ENCODE measurements at places on chromosomes 2 and 18.

GRCh38 chr2:56531668-56532420 lies 348.1 kb downstream of the CCDC85A start:
- peak; percentile 80 for DNase-seq

DNA sequence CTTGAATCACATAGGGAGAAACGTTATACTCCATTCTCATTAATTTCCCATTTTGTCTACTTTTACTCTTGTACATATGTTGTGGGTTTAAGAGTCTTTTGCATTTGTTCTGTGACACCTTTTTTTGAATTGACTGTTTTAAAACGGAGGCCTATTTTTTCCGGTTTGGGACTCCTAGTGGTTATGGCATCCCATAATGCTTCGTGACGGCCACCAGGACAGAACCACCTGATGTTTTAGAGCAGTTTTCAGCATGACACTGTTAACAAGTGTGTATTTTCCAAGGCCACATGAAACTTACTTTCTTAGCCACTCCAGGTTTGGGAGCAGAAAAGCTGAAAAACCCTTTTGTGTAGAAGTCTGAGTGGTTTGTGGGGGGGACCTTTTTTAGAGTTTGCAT lies 8.4 kb downstream of the SOX11 start:
- DNase-seq, result no peak

- DNase-seq, result peak; percentile 32
Measured at GRCh38 chr2:154402213-154402612, 296.3 kb upstream of the KCNJ3 start.

DNA sequence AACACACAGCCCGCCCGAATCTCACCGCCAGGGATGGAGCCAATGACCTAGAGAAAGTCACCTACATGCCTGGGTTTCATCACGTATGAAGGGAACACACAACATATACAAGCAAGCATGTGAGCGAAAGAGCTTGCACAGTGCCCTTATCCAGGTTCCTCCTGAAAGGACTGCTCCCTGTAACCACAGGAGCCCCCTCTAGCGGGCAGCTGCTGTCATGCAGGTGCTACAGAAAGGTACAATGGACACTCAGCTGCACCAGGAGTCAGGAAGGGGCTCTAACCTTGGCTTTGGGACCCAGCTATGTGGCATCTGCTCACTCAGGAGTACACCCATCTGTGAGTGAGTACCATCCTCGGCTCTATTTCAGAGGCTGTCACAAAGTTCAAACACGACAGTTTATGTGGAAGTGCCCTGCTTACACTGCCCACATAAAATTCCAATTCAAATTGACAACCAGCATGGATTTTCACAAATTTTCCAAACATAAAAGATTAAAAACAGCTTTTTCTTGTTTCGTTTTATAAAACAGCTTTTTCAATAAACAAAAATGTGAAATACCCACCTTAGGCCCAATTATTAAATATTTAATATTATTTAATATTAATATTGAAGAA lies 3.5 kb downstream of the NDUFA10 start:
- peak; percentile 72 for DNase-seq

- DNase-seq, result no peak
Measured at GRCh38 chr18:46301571-46301970, 197.4 kb downstream of the HAUS1 start.

DNA sequence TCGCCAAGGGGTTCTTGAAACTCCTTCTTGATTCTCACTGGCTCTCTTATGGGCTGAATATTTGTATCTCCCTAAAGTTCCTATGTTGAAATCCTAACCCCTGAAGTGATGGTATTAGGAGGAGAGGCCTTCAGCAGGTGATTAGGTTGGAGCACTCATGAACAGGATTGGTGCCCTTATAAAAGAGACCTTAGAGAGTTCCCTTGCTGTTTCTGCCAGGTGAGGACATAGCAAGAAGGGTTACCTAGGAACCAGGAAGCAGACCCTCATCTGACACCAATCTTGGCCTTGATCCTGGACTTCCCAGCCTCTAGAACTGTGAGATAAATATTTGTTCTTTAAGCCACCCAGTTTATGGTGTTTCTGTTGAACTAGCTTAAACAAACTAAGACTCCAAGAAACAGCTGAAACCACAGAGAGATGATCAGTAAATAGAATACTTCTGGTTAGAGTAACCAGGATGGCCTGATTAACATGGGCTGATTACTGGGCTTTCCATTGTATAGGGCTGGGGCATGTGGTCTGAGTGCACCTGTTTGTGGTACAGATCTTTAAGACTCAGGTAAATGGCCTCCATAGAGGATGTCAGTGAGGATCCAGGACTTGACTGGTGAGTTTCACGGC lies 7.7 kb upstream of the CDC42EP3 start:
- no peak for DNase-seq

GRCh38 chr2:68225119-68225632 lies 27.2 kb downstream of the PPP3R1 start:
- peak; percentile 39 for DNase-seq

- DNase-seq, result no peak
Measured at GRCh38 chr2:22375096-22375495, 1009.9 kb upstream of the KLHL29 start.

DNA sequence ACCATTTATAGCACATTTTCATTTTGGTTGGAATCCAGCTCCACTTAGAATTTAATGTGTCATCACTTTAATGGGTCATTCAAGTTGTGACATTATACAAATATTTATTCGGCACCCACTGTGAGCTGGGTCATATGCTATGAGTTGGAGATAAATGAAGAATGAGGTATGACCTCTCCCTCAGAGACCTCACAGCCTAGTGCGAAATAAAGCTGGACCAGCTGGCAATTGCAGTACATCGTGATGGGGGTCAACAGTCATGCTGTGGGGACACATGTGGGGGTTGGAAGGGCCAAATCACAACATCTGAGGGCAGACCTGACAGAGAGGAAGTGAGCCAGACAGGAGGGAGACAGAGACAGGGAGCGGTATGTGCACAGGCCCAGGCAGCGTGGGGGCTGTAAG lies 175.4 kb downstream of the MAIP1 start:
- DNase-seq, result peak; percentile 10

GRCh38 chr2:203826704-203827103 lies 40.9 kb upstream of the CTLA4 start:
- DNase-seq, result no peak

DNA sequence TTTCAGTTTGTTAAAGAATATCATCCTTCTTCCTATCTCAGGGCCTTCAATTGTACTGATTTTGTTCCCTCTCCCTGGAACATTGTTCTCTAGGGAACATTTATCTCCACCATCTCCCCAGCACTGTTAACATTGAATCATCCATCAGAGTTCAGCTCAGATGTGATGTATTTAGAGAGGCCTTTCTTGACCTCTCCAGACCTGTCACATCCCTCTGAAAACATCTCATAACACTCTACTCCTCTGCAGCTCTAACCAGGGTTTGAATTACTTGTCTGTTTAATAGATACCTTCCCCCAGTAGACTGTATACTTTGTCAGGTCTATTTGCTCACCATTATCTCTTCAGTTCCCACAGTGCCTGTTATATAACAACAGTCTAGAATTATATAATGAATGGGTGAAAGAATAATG lies 98.6 kb downstream of the GALNT1 start:
- DNase-seq, result peak; percentile 13

DNA sequence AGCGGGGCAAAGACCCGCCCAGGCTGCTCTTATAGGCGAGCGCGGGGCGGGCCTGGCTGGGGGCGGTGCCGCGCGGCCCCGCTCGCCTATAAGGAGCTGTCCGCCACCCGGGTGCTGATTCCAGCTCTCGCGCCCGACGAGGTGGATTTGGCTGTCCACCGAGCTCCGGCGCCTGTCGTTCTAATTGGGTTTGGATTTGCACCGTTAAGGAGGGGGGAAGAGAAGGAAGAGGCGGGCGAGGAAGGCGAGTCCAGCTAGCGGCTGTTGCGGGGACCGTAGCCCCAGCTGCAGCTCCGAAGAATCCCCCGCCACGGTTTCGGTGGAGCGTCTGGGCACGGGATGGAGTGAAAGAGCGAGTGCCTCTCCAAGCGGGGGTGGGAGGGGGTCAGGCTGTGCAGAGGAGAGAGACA lies at the start of gene CNTNAP5:
TSS of gene CNTNAP5 (plus strand) at position 117 of the 410 bp plus-strand sequence. CDS start 364 bp downstream, outside the sequence.
- no peak for DNase-seq

GRCh38 chr18:79214056-79214455 lies 144.9 kb downstream of the ATP9B start:
- no peak for DNase-seq

- no peak for DNase-seq
Measured at GRCh38 chr2:143433251-143433650, 304.0 kb downstream of the ARHGAP15 start.

GRCh38 chr2:56449002-56449431 lies 265.2 kb downstream of the CCDC85A start:
- DNase-seq, result no peak

DNA sequence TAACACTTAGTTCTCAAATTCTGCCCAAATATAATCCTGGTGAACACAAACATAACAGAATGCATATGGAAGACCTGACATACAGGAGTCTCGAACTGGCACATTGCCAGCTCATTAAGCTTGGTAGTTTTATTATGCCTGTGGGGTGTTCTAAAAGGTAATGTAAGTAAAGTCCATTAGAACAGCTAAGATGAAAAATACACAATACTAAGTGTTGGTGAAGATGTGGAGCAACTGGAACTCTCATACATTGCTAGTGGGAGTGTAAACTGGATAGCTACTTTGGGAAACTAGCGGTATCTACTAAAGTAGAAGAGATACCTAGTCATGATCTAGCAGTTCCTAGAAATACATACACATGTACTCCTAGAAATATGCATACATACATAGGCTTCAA lies 24.3 kb upstream of the RAB10 start:
- no peak for DNase-seq

DNA sequence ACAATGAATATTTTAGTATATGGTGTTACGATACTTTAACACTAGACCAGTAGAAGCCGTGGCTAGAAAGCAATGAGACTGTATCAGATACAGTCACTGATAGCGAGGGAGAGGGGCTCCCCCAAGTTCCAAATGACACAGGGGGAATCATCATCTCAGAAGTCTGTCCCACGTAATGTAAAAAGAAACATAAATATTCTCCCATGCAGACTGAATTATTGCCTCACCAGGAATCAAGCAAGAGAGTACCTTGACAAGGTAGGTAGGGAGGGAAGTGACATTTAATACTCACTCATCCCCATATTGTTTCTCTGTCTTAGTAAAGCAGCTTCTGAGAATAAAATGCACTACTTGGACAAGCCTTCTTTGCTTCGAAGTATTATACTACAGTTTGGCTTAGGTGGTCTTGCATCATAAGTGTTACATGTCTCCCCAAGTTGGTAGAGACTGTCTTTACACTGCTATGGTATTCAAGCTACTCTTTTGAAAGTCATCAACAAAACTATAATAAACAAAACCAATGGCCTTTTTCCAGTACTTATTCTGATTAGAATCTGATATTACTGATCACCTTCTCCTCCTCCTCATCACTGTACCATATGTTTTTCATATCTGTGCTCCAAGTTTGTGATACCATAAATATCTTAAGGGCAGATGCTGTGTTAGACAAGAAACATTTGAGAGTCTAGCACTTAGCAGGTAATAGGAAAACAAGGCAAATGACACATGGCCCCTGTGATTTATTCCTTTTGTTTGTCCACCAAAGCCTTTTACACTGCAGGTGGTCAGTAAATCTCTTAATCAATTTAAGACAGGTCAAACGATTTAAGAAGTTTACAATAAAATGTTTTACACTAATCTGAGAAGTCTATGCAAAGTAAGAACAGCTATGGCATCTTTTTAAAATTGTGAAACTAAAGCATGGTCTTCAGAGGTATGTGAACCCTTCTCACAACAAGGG lies 2.7 kb downstream of the LAPTM4A start:
- no peak for DNase-seq

- DNase-seq, result no peak
Measured at GRCh38 chr2:30588994-30589393, 141.9 kb downstream of the LCLAT1 start.

DNA sequence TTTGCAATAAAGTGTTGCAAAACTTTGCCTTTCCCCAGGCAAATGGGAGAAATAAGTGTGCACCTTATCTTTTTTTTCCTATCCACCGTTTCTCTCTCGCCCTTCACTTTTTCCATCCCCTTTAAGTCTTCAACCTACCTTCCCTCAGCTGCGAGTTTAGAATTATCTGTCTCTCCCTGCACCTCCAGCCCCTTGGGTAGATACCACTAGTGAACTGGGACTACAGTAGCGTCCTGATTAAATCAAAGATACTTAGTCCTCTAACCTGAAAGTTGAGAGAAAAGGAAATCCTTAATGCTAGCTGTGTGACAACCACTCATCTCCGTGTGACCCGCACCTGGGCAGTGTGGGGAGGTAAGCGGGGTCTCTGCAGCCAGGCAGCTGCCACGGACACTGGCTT lies 16.1 kb upstream of the PPP4R1 start:
- DNase-seq, result no peak

- no peak for DNase-seq
Measured at GRCh38 chr18:73924307-73924706, 223.3 kb downstream of the FBXO15 start.

Measured in ELR (cell line).